ENCODE measurements at places on chromosomes 4 and X. TPM values are rescaled to one million over a fixed set of nuclear protein-coding genes. Genes with fewer than 3 reads are reported as not detected.

The GLA gene
- total RNA-seq = 15.5 TPM

The CD40LG gene
- not detected for total RNA-seq

The BMP3 gene
- total RNA-seq = 0.25 TPM

The CSN1S1 gene
- not detected for total RNA-seq

The RAPGEF2 gene
- total RNA-seq = 32.4 TPM

The NUP62CL gene
- total RNA-seq = 10.6 TPM

The ASB11 gene
- not detected for total RNA-seq

The FRMPD4 gene
- total RNA-seq = not detected

The PGK1 gene
- 135 TPM for total RNA-seq

The ITIH6 gene
- not detected for total RNA-seq

The NAP1L5 gene
- 9.1 TPM for total RNA-seq

The UBQLN2 gene
- total RNA-seq = 26.8 TPM

The SFRP2 gene
- 49.8 TPM for total RNA-seq

The VEGFD gene
- total RNA-seq = 5.4 TPM

The CLDN34 gene
- not detected for total RNA-seq
